ENCODE measurements at places on chromosomes 7 and 10.

DNA sequence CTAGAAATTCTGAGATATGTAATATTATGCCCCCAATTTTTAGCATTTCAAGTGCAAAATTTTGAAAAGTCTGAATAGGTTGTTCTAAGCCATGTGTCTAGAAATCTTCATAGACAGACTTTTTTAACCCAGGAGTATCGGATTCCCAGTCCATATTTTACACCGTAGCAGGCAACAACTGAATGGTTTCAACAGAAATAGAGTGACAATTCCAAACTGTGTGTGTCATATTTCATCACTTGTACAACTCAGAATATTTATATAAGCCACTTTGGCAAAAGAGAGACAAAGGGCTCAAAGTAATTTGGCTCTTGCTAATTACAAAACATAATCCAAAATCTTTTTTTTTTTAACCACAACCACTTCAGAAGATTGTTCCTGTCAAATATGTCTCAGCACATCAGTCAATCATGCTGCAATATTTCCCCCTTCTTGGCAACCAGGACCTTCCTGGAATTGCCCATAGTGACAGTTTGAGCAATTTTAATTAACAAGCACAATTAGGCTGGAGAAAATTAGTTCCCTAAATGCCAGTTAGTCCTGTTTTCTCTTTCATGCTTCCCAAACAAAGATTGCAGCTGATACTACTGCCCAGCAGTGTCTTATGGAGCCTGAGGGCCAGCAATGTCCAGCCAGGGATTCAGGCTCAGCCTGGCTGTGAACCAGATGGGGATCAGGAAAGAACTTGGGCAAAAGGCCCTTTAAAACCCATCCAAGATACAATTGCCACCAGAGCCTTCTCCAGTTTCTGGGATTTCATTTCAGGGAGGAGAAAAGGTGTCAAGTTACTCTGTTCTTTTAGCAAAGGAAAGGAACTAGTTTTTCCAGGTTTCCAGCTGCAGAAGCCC lies 533.3 kb upstream of the GHITM start:
- peak; percentile 25 for DNase-seq

- DNase-seq, result peak; percentile 39
These were observed 15.3 kb downstream of the SFRP4 start for GRCh38 chr7:37901236-37901827.

DNA sequence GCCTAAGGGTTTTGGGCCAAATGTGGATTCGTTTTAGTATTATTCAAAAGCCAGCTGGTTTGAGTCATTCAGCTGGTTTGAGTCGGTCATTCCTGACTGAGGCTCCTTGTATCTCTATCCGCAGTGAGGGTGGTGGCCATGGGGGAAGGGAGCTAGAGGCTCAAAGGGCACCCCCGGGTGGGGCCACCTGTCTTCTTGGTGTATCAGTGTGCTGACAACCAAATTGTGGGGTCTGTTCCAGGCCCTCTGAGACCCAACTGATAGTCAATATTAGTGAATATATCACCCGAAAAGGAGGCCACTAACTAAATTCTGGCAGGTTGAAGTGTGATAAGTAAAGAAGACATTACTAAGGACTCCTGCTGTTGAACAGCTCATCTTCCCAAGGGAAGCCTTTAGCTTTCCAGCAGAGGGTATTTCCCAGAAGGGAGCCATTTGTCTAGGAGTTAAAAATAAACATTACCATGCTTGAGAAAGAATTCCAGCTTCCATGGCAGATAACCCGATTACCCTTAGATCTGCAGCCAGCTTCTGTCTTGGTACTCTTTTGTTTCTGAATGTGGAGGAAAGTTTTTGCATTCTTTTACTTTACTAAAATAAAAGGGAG lies 29.9 kb upstream of the DDX50 start:
- DNase-seq, result peak; percentile 80

DNA sequence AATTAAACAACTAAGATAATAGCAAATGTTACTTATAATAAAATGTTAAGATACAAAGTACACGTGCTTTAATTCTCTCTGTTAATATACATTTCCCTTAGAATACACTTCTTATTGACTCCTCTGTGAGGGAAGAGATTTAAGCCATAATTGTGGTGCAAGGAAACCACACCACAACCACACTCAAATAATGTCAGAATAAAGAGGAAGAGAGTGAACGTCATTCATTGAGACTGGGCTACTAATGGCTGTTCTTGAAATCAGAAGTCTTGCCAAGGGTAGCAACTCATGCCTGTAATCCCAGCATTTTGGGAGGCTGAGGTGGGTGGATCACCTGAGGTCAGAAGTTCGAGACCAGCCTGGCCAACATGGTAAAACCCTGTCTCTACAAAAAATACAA lies 10.0 kb downstream of the FAM171A1 start:
- no peak for DNase-seq

GRCh38 chr10:22427101-22427500 lies 81.8 kb downstream of the SPAG6 start:
- DNase-seq, result no peak

- DNase-seq, result no peak
These were observed 32.2 kb downstream of the CALML5 start for GRCh38 chr10:5467207-5467535.

- DNase-seq, result peak; percentile 82
These were observed 26.2 kb downstream of the TBATA start for GRCh38 chr10:70758757-70759514.

GRCh38 chr10:24528946-24529345 lies 194.7 kb downstream of the ARHGAP21 start:
- DNase-seq, result no peak

GRCh38 chr10:9103301-9103700 lies 1048.8 kb downstream of the GATA3 start:
- no peak for DNase-seq

DNA sequence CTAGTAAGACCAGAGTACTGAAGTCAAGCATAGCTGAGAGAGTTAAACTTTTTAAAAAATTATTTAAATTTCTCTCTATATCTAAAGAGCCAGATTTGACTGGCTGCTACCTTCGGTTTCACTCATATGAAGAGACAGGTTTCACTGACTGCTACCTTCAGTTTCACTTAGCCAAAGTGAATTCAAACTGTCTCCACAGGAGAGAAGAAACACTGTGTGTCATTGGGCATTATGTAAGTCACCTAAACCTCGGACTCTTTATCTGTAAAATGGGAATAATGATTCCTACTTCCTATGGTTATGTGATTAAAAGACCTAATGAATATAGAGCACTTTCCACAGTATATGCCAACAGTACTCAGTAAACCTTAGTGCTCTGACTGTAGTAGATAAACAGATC lies 41.6 kb upstream of the MET start:
- DNase-seq, result no peak

DNA sequence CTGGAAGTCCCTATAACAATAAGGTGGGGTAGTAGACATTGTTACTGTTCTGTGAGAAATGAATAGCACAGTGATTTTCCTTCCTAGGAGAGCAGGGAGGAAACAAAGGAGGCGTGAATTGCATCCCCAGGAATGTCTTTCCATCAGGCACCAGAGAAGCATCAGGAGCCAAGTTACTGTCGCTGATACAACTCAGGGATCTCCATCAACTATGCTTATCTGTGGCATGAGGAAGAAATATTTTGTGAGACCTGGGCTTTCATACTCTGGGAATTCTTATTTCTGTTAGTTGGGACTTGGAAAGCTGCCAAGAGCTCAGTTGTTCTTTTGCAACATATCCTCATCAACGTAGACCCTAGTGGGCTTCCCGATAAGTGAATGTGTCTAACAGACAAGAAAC lies 622.3 kb downstream of the SUGCT start:
- no peak for DNase-seq

DNA sequence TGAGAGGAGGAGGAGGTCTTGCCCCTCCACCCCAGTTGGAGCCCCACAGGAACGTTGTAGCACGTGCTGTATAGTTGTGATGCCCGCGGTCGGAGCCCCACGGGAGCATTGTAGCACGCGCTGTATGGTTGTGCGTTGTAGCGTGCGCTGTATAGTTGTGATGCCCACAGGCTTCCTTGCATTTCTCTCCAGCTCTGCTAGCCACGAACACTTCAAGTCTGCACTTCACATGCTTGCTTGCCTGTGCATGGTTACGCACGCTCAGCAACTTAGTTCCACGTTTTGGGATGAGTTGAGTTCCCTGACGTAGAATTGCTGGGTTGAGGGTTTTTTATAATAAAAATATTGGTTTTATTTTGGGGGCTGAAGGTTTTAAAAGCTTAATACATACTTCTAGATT lies 41.6 kb downstream of the DNAJB6 start:
- DNase-seq, result no peak

- DNase-seq, result no peak
These were observed 53.1 kb upstream of the KDM7A start for GRCh38 chr7:140229591-140230515.

- DNase-seq, result no peak
These were observed 1140.7 kb upstream of the LRRN3 start for GRCh38 chr7:109950256-109950655.

- no peak for DNase-seq
These were observed 28.8 kb downstream of the ITGB8 start for GRCh38 chr7:20359341-20359963.

GRCh38 chr7:71637578-71637977 lies 505.6 kb downstream of the GALNT17 start:
- no peak for DNase-seq

- DNase-seq, result no peak
These were observed 20.2 kb upstream of the SRPK2 start for GRCh38 chr7:105408791-105409410.

DNA sequence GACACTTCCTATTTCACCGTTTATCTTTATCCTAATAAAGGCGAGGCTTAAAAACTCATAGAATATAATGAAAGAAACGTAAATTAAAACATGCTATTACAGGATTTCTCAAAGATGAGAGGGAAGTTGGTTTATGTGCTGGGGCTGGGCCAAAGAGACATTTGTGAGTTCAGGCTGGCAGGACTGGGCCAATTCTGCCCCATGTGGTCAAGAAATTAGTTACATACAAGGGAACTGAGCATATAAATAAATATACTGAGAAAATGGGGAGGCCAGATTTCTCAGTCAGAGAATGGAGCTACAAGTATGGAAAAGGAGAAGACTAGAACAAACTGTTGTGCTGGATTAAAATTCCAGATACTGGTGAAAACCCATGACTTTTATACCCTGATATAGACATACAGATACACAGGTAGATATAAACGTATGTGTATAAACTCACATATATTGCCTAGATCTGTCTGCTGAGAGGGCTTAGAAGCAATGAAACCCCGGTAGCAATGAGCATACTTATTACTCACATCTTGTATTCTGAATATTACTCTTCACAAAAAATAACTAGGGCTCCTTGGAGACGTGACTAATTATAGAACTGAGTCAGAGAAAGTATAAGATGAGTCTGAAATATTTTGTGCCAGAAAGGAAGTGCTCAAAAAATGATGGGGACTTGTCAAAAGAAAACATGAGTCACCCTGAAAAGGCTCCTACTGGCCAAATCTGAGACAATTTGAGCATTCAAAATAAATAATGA lies 155.7 kb upstream of the FGFR2 start:
- no peak for DNase-seq

DNA sequence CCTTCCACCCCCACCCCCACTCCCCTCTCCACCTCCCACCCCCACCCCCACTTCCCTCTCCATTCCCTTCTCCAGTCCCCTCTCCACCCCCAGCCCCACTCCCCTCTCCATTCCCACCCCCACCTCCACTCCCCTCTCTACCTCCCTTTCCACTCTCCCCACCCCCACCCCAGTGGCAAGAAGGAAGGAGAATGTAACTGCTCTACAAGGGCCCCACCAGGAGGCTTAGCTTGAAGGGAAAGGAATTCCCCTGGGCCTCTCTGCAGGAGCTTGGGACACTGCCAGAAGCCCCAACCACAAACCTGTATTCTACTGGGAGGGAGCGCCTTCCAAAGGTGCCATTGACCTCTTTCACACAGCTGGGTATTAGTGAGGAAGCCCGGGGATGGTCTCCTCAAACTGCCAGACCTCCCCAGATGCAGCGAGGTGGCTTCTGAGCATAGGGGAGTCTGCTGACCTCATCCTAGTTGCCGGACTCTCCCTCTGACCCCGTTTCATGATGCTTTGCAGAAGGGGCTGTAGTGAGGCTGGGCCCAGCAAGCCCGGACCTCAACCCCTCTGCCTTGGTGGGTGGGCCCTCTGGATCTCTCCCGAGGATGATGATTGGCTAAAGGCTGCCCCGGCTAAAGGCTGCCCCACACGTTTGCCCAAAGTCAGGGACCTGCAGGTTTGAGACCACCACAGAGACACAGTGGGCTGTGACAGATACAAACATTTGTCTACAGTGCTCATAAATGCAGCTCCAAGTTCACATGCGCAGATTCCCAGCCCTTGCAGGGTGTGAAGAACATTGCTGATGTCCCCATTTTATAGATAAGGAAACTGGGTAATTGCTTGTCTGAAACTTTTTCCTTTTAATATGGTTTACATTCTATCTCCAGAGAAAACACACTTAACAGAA lies 2.9 kb downstream of the DEPP1 start:
- DNase-seq, result peak; percentile 75

DNA sequence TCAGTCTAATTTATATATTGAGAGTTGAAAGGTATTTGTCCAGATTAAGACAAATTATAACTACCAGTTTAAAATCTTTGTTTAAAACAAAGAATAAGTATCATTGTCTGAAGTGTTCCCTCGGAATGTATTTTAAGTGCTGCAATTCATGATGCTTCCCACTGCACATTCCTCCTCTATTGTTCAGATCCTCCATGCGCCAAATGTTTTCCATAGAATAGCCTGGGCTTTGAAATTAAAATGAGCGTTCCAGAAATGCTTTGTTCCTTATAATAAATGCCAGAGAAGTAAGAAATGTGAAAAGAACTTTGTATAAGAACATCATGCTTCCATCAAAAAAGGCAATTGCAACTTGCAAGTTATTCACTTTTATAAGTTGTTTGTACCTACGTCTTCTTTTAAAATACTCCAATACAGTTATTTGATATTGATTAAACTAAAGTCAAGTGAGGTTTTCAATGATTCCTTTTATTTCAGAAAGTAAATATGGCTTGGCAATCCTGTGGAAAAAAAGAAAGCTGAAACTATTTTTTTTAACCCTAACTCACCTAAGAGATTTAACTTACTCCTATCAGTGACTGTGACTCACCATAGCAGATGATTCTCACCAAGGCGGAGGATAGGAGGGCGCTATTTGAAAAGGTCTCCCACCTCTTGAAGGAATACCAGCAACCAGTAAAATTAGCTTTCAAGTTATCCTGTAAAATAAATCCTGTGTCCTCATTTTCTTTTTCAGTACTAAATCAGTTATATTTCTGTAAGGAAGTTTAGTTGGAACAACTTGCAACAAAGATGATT lies 85.8 kb downstream of the CTNNA3 start:
- DNase-seq, result peak; percentile 14

DNA sequence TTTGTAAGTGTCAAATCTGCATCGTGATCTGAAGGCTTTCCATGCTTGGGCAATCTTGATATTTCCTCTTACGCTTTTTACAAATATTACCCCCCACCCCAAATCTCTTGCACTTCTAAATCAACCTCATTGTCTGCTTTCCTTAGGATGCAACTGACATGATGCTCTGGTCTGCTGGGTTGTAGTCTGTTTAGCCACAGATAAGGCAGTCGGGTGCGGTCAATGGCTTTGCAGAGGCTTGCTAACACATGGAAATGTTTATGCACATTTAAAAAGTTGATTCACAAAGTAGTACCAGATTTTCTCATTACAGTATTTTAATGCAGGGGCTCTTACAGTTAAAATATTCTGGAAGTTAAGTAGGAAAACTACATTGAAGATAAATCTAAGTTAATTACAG lies 172.5 kb downstream of the BAMBI start:
- peak; percentile 81 for DNase-seq

GRCh38 chr10:101354328-101355071 lies 535 bp downstream of the BTRC start:
- peak; percentile 72 for DNase-seq

- DNase-seq, result no peak
These were observed 194.3 kb upstream of the PRKCQ start for GRCh38 chr10:6774406-6774805.

Measured in umbilical cord (tissue), 2 donors.